ENCODE measurements at places on chromosomes 3 and 15.

DNA sequence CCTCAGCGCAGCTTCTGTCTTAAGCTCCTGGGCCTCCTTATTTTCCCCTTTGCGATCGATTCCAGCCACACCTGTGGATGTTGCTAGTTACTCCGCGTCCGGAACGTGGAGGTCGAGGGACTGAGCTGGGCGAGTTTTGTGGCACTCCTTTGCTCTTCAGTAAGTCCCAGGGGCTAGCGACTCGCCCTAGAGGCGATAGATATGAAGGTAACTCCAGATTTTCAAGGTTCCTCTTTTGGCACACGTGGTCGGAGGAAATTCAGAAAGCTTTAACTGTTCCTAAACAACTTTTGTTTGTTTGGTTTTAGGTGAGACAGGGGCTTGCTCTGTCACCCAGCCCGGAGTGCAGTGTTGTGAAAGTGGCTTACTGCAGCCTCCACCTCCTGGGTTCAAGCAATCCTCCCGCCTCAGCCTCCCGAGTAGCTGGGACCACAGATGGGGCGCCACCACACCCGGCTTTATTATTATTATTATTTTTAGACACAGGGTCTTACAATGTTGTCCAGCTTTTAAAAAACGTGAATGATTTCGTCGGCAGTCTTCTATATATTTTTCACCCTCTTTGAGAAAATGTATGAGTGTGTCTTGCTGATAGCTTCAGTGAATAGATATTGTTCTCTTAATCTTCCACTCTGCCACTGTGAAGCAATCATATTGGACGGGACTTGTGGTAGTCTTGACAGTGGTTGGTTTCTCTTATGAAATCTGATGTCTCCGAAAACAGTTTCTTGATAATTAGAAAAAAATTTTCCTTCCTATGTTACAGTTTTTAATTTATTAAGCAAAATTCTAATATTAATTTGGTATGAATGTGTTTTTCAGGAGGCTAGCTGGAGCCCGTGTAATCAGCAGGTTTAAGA is 785 bp downstream of the MFSD1 start:
- DNase-seq = peak; percentile 13

DNA sequence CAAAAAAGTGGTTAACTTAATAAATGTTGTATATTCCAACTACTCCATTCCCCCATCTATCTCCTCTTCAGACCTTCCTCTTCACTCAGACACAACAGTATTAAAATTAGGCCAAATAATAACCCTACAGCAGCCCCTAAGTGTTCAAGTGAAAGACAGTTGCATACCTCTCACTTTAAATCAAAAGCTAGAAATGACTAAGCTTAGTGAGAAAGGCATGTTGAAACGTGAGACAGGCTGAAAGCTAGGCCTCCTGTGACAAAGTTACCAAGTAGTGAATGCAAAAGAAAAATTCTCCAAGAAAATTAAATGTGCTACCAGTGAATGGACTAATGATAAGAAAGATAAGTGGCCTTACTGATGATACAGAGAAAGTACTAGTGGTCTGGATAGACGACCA is 71.7 kb downstream of the ANKRD28 start:
- DNase-seq = peak; percentile 70

GRCh38 chr3:173875790-173876189 is 478.2 kb downstream of the NLGN1 start:
- DNase-seq = no peak

DNA sequence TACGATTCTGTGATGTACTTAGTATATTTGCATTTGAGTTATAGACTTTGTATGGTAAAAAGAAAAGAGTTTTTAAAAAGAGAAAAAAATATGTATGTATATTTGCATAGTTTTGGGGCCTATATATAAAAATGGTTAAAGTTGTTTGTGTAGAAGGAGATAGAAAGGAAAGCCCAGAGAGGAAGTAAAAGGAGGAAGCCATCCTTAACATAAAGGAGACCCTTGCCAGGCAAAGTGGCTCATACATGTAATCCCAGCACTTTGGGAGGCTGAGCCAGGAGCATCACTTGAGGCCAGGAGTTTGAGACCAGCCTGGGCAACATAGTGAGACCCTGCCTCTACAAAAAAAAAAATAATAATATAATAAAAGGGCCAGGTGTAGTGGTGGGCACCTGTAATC is 8.4 kb downstream of the SNAP23 start:
- no peak for DNase-seq

- no peak for DNase-seq
Observed at GRCh38 chr3:168249205-168249549, 153.5 kb upstream of the GOLIM4 start.

GRCh38 chr3:74614107-74614967 is at the start of gene CNTN3:
Gene CNTN3, minus strand, starts transcription at chr3:74614659. Its CDS starts 93,547 bp downstream, at chr3:74521112.
- no peak for DNase-seq
